ENCODE measurements at places on chromosomes 6 and 20.
A peak's percentile ranks its signal among the peaks of the same experiment; 100 is the strongest.

DNA sequence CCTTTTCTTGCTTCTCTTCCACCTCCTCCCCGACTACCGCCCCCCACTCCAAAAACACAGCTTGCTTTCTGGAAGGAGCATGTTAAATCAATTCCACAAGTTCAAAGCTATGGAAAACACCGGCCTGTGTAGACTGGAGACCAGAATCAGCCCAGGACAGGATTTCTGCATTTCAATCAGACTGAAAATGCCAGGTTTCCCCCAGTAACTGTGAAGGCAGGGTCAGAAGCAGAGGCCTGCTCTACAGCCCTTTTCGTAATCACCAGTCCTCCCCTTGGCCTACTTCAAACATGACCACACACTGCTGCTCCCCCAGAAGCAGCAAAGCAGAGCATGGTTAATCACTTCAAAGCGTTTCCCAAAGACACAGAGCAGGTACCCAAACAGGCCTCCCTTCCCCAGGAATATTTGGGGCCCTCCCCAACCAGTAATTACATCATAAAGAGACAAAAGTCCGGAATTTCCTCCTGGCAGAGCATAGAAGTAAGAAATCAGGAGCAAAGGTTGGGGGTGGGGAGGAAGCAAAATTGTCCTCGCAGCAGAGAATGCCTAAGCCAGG is 38.4 kb downstream of the ZMYND8 start:
- DNase-seq, result no peak

DNA sequence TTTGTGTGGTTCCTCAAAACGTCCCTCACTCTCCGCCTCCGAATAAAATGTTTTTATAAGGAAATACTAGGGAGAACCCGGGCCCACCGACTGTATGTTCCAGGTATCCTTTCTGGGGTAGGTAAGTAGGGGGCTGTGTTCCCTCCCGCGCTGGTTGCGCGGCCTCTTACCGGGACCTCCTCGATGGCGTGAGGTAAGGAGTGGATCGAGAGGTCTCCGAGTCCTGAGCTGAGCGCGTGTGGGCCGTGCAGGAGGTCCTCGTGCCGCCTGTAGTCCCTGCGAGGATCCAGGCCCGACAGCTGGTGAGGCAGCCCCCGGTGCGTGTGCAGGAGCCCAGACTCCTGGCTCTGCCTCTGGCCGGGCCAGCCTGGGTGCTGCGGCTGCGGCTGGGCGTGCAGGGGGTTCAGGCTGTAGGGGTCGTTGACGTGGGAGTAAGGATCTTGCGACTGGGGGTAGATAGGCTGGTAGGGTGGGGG is 5.1 kb downstream of the TFAP2A start:
- DNase-seq, result no peak

- peak; percentile 78 for DNase-seq
Measured at GRCh38 chr6:31070711-31071197, 41.6 kb downstream of the C6orf15 start.

DNA sequence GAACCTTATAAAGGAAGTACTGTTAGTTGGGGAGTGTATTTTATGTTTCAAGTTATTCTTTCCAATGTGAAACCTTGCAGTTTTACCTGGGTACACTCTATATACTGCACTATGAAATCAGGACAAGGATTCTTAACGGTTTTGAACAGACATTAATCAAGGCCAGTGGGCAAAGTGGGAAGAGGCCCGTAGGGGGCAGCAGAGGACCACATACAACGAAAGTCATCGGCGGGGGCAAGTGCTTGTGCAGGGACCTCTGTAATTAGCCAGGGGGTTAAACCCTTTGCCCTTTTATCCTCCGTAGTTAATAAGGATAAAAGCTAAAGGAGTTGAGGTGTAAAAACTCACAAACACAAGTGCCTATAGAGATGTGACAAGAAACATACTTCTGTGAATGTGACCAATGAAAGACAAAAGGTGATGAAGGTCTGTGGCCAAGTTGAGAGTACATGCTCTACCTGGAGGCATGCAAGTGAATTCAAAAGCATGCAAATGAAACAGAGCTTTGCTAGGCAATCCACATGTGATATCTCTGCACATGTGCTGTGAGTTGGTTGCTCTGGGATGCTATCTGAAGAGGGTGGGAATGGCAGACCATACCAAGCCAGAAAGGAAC is 392.7 kb upstream of the MAN1A1 start:
- peak; percentile 85 for DNase-seq

- no peak for DNase-seq
Measured at GRCh38 chr20:24148372-24148771, 159.8 kb upstream of the GGTLC1 start.

DNA sequence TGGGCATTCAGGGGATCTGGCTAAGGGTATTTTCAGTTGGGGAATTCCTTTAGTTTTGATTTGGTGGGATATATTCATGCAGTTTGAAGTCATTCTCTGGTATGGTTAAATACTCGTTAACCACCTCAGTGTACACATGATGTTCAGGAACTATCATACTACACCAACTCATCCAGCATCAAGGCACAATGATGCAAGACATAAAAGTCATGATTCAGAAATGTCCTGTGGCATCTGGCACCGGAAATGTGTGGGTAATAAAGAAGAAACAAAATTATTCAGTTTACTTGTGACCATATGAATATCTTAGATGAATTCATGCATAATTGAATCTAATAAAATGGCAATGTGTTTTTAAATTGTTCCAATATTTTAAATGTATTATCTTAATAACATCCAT is 129.0 kb upstream of the BMP5 start:
- no peak for DNase-seq

- DNase-seq, result no peak
Measured at GRCh38 chr6:83086751-83087150, 19.3 kb downstream of the DOP1A start.

DNA sequence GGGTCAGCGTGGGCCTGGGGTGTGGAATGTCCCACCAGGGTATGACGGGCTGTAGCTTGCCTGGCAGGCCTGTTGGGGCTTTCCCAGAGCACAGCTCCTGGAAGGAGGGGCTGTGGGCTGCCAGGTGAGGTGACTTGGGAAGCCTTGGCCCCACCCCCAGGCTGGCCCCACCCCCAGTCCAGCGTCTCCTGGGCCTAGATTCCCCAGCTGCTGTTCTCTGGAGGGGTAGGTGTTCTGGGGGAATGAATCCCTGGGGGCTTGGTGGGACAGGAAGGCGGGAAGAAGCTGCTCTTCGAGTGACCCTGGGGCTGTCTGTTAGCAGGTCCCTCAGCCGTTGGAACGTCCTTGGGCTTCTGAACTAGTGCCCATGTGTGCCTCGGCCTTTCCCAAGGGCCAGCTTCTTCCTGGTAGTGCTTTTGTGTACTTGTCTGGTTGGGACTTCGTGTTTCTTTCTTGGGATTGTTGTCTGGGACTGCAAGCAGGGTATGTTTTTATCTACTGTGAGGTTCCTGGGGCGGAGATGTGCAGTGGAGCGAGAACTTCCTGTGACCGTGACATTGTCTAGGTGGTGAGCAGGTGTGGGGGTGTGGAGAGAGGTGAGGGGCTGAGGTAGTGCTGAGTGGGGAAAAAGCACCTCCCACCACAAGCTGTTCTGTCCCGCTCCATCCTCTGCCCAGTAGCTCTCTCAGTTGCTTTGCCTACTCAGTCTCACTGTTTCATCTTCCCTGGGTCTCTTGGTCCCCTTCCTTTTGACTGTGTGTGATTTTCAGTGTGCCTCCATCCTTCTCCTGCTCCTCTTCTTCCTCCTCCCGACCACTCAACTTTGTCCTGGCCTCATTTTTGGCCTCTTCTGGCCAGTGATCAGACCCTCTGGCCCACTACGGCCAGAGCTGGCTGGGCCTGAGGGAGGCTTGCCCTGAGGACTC is 1.3 kb upstream of the DDR1 start:
- DNase-seq, result peak; percentile 35

DNA sequence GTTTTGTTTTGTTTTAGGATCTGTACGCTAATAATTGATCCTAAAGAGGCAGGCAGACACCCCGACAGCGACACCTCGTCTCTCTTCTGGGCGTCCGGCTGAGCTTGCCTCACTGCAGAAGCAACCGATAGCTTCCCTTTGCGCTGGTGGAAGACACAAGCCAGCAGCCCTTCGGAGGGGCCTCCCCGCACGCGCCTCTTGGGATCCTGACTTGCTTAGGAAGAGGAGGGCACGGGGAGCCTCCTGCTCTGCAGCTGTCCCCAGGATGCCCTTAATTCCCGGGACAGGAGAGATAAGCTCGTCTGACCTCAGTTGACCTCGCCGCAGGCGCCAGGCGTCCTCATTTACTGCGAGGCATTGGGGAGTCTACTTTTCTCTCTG is 94.0 kb downstream of the CD83 start:
- DNase-seq, result peak; percentile 3

GRCh38 chr6:9503111-9503761 is 911.6 kb downstream of the TFAP2A start:
- no peak for DNase-seq

DNA sequence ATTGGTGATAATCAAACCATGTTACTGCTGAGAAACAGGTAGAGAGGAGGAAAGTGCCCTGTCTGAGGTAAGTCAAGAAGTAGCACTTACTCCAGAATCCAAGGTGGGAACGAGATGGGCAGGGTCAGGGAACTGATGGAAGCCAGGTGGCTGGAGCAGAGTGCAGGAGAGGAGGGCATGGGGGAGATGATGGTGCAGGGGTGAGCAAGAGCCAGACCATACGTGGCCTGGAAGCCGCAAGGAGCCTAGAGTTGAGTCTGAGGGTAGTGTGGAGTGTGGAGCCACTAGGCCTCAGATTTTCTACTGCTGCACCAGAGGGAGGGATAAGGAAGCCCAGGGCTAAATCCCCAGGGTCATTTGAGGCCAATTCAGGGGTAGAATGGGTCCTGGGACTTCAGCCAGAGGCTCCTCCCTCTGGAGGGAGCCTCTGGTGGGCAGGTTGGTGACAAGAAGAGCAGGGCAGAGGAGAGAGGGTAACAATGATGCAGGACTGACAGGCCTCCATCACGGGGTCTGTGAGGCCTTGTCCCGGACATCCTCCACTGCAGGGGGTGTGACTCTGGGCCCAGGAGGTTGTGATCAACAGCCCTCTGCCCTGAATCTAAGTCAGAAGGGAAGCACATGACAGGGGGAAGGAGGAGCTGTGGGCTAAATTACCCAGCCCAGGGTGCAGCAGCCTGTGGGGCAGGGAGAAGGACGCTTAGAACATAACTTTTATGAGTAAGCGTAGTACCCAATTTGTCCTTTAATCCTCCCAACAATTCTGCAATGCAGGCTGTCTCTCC is 28.7 kb downstream of the COX4I2 start:
- DNase-seq, result peak; percentile 37

DNA sequence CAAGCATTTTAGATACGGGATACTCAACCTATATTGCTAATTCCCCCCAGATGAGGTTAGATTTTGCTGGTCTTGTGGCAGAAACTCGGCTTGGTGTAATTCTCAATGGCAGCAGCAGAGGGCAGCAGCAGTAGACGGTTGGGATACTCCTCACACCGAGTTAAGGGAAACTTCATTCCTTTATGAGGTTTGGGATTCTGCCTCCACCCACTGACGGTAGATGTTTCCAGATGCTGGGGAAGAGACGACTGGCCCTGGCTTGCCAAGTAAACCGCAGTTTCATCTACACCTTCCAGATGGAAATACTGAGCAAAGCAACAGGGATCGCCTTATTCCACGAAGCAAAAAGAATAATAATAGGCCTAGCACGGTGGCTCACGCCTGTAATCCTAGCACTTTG is 8.2 kb upstream of the TBC1D7 start:
- peak; percentile 81 for DNase-seq

GRCh38 chr6:79544939-79545450 is 7.8 kb upstream of the LCA5 start:
- DNase-seq, result peak; percentile 94

DNA sequence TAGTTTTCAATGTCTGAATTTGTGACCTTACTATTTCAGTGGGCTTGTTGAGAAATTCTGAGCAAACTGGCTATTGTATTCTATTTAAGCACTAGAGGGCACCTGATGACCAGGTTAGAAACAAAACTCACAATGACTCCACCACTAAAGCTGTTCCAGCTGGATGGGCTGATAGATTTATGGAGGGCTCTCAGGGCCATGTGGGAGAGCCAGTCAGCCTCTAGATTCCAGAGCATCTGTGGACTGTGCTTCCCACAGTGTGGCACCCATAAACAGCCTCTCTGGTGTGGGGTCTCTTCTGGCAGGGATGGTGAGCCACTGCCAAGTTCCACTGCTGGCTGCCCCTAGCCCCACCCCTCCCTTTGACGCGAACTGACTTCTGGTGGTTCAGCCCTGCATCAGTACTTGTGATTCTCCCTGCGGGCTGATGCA is 29.2 kb downstream of the C6orf58 start:
- DNase-seq, result peak; percentile 59

DNA sequence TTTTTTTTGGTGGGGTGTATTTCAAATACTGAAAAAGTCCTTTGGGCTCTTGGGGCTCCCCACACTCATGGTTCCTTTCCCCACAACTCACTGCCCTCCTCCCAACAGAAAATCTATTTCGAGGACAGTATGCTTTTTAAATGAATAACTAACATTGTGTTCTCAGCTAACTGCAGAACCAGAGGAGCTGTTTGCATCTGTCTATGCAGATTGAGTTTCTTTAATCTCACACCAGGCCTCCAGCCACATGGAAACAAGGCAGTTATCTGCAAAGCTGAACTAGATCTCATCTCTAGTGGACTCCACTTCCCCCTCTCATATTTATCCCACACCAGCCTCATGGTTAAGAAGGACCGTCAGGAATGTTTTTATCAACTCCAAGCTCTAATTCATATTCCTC is 955.1 kb downstream of the KIF16B start:
- no peak for DNase-seq

DNA sequence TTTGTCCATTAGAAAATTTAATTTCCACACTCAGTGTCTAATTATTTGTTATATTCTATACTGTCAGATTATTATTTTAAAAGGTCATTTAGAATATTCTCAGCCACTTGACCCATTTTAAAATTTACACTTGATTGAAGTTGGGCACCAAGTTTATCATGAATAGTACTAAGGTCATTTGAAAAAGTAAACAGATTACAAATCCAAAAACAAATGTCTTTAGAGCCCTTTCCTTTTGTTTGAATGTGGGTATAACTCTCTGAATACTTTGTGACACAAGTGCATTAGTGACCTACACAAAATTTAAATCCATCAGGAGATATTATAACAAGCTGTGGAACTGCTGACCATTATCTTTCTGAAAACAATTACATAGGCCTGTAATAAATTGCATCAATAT is 11.3 kb downstream of the HIVEP2 start:
- DNase-seq, result no peak

DNA sequence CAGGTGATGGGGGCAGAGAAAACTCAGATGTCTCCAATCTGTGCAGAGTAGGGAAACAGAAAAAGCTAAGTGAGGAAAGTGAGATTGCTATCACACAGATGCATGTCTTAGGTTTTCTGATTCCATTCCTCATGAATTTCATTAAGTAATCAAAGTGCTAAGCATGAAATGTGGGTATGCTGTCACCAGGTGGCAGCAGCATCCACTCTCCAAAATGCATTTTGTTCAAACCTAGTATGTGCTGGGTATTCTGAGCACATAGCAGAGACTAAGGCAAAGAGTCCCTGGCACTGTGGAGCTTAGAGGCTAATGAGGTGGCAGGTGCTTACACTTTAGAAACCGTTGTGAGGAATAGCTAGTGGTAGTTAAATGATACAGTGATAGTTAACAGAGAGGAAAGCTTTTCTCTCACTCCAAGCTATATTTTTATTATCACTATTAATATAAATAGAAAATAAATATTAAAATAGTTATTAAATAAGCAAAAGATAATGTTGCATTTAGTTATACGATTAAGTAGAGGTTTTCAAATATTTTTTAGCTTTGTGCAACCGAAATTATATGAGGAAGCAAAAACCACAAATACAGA is 179.5 kb downstream of the CDH26 start:
- no peak for DNase-seq

GRCh38 chr6:21469213-21469612 is 124.3 kb upstream of the SOX4 start:
- DNase-seq, result no peak

- DNase-seq, result no peak
Measured at GRCh38 chr6:138115201-138115600, 8.0 kb upstream of the PERP start.

GRCh38 chr6:22003287-22003686 is 293.5 kb downstream of the PRL start:
- DNase-seq, result peak; percentile 47

Measured in HAP-1 (cell line).